ENCODE measurements at places on chromosomes 2 and 18.

DNA sequence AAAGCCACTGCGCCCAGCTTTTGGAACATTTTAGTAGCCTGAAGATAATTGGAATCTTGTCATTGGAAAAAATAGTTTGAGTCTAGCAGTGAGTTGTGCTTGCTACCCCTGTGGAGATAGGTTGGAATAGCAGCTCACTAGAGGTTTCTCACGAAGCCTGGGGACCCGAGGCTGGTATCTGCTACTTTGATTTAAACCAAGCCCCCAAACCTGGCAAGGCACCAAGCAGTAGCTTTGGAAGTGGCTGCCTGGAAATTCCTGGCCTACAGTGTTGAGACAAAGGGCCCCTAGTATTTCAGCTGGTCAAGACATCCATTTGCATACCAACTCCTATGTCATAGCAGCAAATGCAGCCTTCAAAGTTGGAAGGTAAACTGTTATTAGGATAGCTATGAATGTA, 42.1 kb downstream of the NOP58 start:
- DNase-seq, result no peak

DNA sequence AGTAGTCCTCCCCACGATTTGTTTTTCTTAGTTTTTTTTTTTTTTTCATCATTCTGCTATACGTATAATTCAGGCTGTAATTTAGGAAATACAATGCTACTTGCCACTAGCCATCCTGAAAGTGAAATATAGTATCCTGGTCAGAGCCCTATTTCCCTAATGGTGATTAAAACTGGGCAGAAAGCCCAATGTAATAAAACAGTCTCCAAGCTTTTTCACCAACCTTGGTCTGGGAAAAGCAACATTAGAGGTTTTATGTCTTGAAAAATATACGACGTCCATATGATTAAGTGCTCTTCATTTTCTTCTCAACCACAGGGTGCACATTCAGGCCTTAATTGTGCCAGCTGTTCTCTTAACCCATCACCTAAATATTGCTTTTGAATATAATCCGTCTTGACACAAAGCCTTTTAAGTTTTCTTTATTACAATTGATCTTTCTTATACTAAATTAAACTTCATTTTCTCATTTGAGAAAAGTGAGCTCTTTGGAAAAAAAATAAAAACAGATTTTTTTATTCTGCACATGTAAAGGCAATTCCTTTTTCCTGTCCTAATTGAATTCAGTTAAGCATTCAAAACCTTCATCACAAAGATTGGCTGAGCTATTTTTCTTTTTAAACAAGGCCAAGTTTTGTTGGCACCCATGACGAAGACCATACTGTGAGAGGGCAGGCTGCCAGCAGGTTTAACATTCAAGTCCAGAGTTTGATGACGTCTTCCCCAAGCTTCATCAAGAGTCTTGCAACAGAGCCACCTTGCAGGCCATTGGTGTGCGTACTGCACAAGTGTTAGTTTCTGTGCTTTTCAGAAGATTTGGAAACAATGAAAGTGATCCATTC, 52.7 kb downstream of the MAP2 start:
- DNase-seq, result no peak

GRCh38 chr2:118918017-118918416, 24.0 kb upstream of the MARCO start:
- no peak for DNase-seq

- DNase-seq, result no peak
Measured at GRCh38 chr2:238938003-238938400, 90.1 kb downstream of the TWIST2 start.

GRCh38 chr2:222034058-222034457, 264.7 kb downstream of the PAX3 start:
- no peak for DNase-seq

DNA sequence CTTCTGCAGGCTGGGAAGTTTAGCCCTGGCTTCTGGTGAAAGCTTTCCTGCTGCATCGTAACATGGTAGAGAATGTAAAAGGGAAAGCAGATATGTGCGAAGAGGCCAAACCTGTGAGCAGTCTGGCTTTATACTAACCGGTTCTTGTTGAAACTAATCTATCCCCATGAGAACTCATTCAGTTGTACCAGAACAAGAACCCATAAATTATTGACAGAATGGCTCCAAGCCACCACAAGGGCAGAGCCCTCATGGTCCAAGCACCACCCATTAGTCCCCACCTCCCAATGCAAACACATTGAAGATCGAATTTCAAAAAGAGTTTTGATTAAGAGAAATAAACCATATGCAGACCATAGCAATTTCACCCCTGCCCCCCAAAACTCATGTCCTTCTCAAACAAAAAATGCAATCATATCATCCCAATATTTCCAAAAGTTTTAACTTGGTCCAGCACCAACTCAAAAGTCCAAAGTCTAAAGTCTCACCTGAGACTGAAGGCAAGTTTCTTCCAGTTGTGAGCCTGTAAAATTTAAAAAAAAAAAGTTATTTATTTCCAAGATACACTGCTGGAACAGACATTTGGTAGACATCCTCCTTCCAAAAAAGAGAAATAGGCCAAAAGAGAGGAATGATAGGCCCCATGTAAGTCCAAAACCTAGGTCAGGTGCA, 318.9 kb downstream of the CNTNAP5 start:
- no peak for DNase-seq

GRCh38 chr2:142100970-142101369, 29.8 kb downstream of the LRP1B start:
- no peak for DNase-seq

GRCh38 chr2:137947728-137948336, 16.4 kb upstream of the HNMT start:
- DNase-seq, result no peak

GRCh38 chr2:133755480-133756300, 187.4 kb upstream of the NCKAP5 start:
- no peak for DNase-seq

- DNase-seq, result no peak
Measured at GRCh38 chr2:233221378-233222063, 30.0 kb upstream of the ATG16L1 start.

All from stimulated activated CD8-positive, alpha-beta memory T cell treated with anti-CD3 and anti-CD28 coated beads, Interleukin-7, amount 100 ng/mL, for 1 hour (primary cell).